ENCODE measurements at places on chromosomes 3 and 15.

- no peak for DNase-seq
Observed at GRCh38 chr3:45985532-45986302, 9.9 kb downstream of the FYCO1 start.

DNA sequence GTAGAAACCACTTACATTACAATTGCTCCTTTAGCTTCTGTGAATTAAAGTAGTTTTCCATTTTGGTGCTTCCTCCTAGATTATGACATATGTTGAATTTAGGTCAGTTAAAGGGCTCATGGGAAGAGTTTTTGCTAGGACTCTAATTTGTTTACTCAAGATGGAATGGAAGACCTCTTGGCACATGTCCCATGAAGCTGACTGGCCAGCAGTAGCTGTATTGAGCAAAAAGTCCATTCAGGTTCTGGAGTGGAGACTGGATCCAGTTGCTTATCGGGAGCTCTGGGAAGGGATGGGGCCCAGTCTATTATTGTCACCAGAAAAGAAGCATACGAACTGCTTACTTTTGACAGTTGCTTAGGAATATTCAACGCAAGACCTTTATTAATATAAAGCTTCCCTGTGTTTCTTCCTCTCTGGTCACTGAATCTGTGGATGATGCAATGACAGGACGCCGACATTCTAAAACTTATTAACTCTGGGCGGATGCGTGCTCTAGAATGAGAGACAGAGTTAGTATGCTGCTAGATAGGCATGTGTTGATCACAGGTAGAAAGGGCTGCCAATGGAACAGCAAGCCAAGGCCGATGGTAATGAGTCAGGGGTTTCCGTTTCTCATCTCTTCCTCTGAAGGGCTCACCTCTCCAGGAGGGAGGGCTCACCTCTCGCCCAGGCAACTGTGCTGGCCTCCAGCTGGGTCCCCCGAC lies 155.8 kb downstream of the NR1D2 start:
- DNase-seq: no peak

DNA sequence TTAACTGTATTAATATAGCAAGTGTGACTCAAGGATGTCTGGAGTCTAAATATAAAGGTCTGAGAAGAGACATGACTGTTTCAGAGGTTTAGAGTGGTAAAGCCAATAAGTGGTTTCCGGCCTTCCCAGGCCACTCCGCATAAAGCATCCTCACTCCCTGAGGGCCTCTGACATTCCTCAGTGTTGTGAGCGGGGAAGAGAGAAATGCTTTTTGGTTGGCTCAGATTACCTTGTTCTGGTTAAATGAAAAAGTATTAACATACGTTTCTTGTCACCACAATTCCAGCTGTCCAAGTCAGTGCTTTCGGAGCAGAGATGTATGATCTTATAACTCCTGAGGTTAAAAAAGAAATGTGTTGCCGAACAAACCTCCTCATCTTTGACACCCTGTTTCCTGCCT lies 103.8 kb downstream of the RBMS3 start:
- no peak for DNase-seq

DNA sequence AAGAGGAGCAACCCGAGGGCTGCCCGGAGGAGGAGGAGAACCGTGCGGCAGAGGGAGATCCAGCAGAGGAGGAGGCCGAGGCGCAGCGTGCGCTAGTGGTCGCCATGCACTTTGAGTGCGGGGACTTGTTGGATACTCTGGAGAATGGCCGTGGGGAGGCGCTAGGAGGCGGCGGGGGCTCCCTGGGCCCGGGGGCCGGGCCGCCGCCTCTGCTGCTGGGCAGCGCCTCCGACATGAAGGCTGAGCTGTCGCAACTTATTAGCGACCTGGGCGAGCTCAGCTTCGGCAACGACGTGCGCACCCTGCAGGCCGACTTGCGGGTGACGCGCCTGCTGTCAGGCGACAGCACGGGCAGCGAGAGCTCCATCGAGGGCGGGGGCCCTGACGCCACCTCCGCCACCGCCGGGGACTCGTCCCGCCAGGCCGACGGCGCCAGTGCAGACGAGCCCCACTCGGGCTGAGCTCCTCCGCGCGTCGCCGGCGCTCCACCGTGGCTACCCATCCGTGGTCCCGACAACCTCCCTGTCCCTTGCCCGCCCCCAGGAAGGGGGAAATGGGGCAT lies 2.0 kb downstream of the FAM43A start:
- DNase-seq: no peak

GRCh38 chr3:43180027-43180426 lies 74.1 kb upstream of the POMGNT2 start:
- DNase-seq: peak; percentile 73

DNA sequence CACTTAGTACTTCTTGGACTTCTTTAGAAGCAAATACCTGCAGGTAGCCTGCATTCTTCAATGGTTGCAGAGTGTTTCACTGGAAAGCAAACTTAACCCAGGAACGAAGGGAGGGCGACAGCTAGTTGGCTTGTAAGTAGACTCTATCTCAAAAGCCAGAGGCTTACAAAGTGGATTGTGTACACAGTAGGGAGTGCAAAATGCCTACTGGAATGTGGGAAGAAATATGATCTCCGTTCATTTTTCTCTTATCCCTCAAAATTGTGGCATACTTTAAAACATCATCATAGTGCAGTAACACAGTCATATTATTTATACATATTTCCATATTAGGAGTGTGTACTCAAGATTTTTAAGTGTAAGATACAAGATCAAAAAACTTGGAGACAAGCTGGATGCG lies 155.7 kb downstream of the LIPC start:
- no peak for DNase-seq

- DNase-seq: peak; percentile 69
Observed at GRCh38 chr3:49133226-49133951, 539 bp upstream of the LAMB2 start.

- no peak for DNase-seq
Observed at GRCh38 chr15:67241132-67241855, 13.2 kb downstream of the AAGAB start.

GRCh38 chr3:56826831-56827722 lies 25.3 kb upstream of the ARHGEF3 start:
- DNase-seq: no peak

All from AG04450 (cell line).